Occipital lobe (tissue), 3 donors: ENCODE measurements at places on chromosomes 12 and 14. TPM values are rescaled to one million over a fixed set of nuclear protein-coding genes. Genes with fewer than 3 reads are reported as not detected.
A peak's percentile ranks its signal among the peaks of the same experiment; 100 is the strongest.

Gene SLC25A21
- total RNA-seq = 0.78 TPM

Gene DNAJC22
- total RNA-seq = 0.78 TPM

Gene FAM222A
- 2.5 TPM for total RNA-seq

Gene KRT72
- total RNA-seq = not detected

Gene NPAS3
- 44.6 TPM for total RNA-seq

Gene DERA
- total RNA-seq = 7.2 TPM

Gene LRRC9
- total RNA-seq = 2.3 TPM

- no peak for DNase-seq
Measured at GRCh38 chr14:88421286-88421685, 35.8 kb downstream of the SPATA7 start.

DNA sequence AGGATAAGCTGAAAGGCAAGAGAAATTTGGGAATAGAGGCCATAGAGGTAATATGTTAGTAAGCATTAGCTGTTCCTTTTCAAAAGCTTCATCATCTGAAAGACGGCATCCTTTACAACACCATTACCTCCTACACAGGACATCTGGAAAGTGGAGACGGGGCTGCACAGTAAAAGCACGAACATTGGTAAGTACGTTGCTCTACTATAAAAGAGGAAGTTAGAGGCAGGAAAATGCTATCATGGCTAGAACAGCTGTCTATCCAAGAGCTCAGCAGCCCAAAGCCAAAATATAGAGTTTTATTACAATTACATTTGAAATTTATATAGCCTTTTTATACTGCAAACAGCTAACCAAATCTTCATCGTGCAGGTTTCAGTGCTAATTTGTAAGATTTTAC is 172.3 kb upstream of the GRIP1 start:
- no peak for DNase-seq

DNA sequence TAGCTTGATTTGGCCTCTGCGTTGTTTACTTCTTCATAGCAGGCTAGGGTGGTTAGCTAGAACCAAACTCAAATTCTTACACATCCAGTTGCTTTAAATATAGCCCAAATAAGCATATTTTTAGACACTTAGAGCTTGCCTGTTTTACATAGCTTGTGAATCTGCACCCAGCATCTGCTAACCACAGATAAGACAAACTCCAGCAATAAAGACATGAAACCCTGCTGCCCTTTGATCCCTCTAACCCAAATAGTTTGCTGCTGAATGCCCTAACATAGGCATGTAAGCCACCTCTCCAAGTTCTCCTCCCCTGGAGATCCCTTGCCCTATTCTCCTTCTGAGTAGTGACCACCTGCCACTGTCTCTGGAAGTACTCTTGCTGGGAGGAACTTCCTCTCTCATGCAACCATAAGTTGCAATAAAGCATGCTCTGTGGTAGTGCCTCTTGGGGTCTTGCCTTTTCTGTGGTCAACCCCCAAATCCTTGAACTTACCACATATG is 185.6 kb downstream of the TMEM117 start:
- DNase-seq = no peak

- no peak for DNase-seq
Measured at GRCh38 chr14:47961634-47962033, 286.2 kb upstream of the MDGA2 start.

DNA sequence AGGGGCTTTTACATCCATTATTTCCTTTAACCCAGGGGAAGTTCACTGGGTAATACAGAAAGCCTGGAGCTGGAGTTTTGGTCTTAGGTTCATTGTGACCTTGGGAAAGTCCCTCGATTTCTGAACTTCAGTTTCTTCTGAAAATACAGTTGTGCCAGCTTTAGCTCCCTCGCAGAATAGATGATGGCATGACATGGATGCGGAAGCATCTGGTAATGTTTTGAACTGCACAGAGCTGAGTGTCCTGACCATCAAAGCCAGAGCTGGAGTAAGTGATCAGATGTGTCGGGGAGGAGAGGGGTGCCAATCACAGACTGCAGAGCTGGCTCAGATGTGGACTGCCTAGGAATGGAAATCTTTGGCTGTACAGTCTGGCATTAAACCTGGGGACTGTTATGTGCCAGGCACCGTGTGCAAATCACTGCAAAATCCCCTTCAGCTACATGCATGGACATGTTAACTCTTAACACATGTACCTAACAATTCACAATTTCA is 180.9 kb downstream of the ETV6 start:
- DNase-seq = no peak

GRCh38 chr12:89087149-89087825 is 265.0 kb downstream of the DUSP6 start:
- DNase-seq = no peak

- DNase-seq = no peak
Measured at GRCh38 chr14:100836941-100837804, 11.3 kb downstream of the MEG3 start.

- no peak for DNase-seq
Measured at GRCh38 chr14:98912655-98913054, 359.3 kb downstream of the BCL11B start.

DNA sequence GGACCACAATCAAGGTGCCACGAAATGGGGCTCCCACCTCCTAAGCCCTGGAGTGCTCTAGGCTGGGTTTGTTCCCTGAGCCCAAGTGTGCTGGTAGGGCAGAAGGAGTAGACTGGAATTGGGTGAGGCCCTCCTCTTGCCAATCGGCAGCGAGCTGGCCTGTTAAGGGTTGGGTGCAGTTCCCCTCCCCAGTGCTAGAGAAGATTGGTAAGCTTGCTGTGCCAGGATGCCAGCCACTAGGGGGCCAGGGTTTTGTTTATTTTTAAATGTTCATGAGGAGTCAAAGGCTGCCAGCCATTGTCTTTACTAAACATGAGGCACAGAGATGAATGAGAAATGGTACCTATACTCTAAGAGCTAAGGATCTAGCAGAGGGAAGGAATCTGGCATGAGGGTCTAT is 79.7 kb downstream of the SPTB start:
- no peak for DNase-seq

- DNase-seq = no peak
Measured at GRCh38 chr14:69204753-69205152, 13.5 kb downstream of the EXD2 start.

GRCh38 chr12:90199006-90199405 is 490.4 kb upstream of the ATP2B1 start:
- DNase-seq = no peak

DNA sequence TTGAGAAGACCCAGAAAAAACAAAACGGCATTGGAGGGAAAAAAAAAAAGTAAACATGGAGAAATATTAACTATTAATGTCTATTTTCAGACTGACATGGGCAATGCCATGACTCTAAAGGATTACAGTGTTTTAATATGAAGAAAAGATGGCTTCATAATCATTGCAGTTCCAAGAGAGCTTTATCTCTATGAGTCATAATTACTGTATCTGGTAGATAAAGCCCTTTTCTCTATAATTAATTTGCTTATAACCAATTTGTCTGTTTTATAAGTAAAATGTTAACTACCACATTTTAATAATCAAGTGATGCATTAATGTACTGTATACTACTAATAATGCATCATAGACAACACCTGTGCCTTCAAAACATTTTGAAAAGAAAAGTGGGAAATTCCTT is 59.7 kb downstream of the CLIP1 start:
- DNase-seq = no peak

DNA sequence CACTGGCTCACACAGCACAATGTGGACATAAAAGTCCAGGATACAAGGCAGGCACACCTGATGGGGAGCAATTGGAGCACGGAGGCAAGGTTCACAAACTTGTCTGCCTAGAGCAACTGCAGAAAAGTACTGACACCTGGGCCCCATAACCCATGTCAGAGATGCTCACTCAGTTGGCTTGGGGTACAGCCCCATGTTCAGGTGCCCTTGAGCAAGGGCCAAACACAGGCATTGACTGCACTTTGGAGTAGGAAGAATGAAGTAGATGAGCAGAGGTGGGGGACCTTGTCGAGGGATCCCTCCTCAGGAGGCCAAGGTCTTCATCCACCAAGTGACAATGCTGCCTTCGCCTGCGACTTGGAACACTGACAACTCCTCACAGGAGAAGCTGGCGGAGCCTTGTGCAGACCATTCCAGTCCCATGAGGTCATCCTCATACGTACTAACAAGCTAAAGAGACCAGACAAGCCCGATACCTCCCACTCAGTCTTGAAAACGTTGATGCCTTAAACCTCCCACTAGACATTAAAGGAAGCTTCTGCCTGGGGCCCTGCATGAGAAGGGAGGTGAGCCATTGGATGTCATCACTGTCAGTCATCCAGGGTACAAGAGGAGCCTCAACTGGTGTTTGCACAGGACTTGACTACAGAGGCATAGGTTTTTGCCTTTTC is 42.5 kb upstream of the C14orf180 start:
- DNase-seq = no peak

DNA sequence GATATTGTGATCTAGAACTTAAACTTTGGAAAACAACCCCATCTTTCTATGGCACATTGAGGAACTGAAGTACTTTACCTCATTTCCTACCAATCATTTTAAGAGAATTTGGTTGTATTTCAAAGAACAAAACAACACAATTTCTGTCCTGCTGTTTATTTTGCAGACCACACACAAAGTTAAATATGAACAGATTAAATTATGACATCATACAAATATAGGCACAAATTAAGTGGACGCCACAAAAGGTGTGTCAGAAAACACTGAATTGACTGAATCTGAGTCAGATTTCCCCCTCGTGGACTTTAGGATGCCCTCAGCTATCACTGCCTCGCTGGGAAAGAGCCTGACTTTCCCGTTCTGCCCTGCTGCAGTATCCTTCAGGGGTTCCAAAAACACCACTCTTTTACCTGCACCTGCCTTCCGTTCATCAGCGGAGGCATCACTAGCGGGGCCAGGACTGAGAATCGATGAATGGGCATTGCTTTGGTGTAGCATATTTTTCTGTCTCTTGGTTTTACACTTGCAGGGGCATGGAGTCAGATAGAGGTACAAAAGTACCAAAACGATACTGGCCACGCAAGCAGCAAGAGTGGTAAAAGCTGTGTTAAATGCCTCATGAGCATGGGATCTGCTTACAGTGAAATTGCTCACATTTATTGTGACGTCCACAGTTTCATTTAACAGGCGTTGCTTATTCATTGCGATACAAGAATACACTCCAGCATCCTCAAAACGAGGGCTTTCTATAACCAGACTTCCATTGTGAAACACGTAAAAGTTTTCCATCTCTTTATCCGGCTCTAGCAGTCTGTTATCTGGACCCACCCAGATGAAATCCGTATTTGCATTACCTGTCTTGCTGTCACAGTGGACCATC is 2.0 kb upstream of the PCED1B start:
- no peak for DNase-seq

- no peak for DNase-seq
Measured at GRCh38 chr12:79567175-79567563, 123.6 kb downstream of the PAWR start.

DNA sequence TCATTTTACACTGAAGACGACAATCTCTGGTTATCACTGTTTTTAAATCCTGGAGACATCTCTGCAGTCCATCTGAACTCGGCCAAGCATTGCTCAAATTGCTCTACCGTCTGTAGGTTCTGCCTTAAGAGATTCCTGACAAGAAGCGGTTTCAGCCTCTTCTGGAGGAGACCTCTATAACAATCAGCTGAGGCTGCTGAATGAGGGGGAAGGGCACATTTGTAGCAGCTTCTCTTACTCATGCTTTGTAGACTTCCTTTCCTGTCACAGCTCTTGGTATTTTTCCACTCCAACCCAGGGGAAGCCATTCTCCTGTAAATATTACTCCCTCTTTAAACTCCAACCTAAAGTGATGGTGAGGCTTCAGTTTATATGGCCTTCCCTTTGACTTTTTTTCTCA is 3.0 kb downstream of the ARG2 start:
- DNase-seq = peak; percentile 27

- DNase-seq = no peak
Measured at GRCh38 chr14:102116361-102117180, 23.1 kb upstream of the WDR20 start.

DNA sequence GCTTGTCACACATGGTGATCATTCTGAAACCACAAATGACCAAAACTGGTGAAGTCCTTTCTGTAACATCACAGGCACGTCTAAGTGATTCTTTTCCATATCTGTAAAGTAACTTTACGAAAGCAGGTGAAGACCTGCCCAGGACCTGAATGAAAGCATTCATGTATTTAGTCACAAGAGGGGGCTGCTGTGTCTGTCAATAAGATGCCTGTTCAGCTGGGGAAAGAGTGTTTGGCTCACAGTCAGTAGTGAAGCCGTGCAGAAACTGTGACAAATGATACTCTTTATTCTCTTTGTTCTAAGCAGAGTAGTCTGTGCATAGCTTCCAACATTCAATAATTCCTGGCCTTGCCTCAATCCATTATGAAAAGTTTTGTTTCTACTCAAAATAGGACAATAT is 373.5 kb upstream of the OR4E1 start:
- DNase-seq = no peak

- DNase-seq = no peak
Measured at GRCh38 chr12:32897281-32897610, 669 bp upstream of the PKP2 start.

- DNase-seq = no peak
Measured at GRCh38 chr12:54175200-54175963, 13.4 kb downstream of the SMUG1 start.

GRCh38 chr12:68608191-68608590 is 2.5 kb upstream of the RAP1B start:
- DNase-seq = no peak

DNA sequence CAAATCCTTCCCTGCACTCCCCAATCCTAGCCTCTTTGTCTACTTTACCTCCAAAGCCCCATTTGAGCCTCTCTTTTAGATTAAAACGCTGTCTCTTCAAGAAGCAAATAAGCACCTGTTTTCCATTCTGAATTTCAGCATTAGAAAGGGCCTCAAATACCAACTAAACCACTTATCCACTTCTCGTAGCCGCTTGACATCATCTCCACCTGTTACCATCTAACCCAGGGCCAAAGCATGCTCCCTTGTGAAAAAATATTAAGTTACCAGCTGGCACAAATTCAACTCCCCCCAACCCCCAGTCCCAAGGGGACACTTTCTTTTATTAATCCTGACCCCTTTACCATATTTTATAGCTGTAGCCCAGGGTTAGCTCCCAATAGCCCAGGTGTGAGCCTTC is 43.1 kb downstream of the GPHB5 start:
- DNase-seq = no peak

DNA sequence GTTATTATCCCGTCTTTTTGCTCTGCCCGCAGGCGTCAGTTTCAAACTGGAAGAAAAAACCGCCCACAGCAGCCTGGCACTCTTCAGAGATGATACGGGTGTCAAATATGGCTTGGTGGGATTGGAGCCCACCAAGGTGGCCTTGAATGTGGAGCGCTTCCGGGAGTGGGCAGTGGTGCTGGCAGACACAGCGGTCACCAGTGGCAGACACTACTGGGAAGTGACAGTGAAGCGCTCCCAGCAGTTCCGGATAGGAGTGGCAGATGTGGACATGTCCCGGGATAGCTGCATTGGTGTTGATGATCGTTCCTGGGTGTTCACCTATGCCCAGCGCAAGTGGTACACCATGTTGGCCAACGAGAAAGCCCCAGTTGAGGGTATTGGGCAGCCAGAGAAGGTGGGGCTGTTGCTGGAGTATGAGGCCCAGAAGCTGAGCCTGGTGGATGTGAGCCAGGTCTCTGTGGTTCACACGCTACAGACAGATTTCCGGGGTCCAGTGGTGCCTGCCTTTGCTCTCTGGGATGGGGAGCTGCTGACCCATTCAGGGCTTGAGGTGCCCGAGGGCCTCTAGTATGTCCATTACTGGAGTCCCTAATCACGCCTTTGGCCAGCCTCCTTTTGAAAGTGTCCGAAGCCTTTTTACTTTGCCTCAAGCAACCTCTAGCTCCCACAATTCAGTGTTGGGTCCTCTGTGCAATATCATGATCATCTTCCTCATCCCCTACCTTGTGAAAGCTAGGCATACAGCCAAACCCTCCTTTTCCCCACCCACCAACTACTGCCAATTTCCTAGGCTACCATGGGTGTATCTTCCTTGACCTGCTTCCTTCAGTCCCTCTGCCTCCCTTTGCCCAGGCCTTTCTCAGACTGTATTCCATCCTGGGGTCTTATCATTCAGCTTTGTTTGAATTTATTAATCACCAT is 891 bp downstream of the SPRYD4 start:
- DNase-seq = no peak
